ENCODE measurements at places on chromosomes 6 and 20.

DNA sequence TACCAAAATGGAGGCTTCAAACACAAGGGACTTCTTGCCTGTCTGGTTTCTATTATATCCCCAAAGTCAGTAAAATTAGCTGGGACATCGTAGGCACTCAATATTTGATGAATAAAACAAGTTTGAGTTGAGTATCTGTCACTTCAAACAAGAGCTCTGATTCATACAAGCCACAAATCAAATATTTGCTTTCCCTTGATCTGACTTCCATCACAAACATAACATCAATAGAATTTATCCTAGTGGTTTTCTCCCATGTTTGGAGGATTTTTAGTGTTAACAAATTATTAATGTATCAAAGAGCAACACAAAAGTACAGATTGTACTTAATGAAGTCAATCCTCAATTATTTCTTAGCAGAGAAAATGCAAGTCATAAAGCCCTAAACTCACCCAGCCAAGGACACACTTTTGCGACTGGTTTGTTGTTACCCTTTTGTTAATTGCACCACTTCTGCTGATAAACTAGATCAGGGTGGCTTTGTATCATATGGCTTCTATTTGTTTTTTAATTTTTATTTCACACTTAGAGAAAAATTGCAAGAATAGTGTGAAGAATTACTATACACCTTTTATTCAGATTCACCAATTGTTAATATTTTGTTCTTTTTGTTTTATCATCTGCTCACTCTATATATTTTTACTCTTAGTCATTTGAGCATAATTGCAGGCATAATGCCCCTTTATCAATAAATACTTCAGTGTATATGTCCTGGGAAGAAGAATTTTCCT is 117.4 kb upstream of the PRDM1 start:
- DNase-seq = no peak

- no peak for DNase-seq
Observed at GRCh38 chr20:52132337-52132736, 59.2 kb downstream of the ZFP64 start.

GRCh38 chr6:170033666-170034065 is 257.2 kb downstream of the DLL1 start:
- DNase-seq = no peak

GRCh38 chr6:41777551-41778285 is 2.0 kb downstream of the FRS3 start:
- DNase-seq = no peak

DNA sequence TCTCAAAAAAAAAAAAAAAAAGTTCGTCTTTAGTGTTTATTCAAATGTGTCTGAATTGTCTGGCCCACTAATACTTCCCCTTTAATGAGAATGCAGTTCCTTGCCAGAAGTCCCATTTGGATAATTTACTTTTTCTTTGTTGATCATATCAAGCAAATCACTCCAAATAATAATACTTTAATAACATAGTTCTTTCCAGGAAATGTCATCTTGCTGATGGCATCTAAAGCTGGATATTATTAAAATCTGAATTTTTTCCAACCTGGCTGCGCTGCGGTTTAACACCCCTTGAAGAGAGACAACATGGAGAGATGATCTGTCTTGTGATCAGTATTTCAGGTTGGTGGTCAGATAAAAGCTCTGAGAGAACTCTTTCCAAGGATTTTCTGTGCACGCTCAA is 111.2 kb upstream of the CNKSR3 start:
- DNase-seq = no peak

DNA sequence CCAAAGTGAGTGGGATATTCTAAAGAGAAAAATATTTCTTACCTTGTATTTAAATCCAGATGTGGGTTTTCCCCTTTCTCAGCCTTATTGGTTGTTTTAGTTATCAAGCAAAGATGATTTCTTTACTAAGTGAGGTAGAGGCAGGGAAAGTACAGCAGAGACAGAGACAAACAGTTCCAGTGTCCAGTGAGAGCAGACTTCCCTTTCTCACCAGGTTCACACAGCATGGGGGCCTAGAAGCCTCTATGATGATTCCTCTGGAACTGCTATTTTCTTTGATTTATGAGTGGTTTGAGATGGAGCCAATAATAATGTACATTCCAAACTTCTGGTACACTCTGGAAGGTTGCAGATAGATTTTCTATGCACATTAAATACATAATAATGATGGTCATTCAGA is 234.0 kb upstream of the MARCKS start:
- DNase-seq = no peak

DNA sequence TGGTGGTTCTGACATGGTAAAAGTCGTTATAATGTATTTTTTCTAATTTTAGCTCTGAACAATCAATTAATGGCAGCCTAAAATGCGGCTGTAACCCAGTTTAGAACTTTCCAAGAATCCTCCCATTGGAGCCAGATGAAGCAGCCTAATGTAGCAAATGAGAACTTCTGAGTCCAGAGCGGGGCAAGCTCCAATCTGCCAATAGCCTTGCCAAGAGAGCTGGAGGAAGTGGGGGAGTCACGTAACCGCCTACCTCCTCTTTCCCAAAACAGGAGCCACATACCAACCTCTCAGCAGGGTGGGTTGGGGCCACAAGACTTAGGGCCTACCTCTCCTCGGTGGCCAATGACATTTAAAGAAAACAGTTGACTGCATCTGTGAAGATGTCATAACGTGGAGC is 230.6 kb downstream of the SOD2 start:
- DNase-seq = no peak

DNA sequence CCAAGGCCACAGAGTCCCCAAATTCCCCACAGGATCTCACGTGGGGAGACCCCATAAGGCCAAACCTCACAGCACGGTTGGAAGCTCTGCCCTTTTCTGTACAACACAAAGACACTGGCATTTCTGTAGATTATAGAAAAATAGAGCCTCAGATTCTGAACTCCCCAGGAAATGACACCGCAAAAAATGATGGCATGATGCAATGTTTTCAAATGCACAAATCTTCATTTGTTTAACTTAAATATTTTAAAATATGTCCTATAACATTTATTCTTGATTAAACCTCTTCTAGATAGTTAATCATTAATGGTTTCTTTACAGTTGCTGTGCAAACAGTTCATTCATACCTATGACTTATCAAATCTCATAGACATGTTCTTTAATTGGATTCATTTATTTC is 33.8 kb downstream of the SIM1 start:
- DNase-seq = no peak

DNA sequence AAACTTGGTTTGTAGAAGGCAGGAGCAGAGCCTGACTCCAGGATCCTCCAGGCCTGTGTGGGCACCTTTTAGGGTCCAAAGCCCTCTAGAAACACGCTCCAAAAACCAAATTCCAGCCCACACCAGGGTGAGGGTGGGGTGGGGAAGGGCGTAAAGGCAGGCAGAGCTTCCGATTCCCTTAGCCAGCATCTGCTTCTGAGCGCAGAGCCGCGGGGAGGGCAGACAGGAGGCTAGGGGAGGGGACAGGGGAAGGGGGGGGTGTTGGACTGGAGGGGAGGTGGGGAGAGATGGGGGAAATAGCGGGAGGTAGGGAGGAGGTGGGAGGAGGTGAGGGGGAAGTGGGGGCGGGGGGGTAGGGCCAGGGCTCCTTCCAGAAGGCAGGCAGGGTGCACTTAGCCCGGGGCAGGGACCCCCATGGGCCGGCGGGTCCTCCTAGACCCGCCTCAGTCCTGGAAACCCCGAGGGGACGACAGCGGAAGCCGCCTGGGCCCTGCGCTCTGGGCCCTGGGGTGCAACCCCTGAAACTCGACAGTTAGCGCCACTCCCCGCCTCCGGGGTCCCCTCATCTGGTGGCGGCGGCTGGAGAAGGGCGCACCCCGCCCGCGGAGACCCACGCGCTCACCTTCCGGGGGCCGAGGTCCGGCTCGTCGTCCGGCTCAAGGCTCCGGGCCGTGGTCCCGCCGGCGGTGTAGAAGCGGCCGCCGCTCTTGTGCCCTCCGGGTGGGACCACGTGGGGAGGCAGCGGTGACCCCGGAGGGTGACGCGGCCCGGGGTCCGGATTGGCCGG is 22.0 kb upstream of the FRMD1 start:
- no peak for DNase-seq

- no peak for DNase-seq
Observed at GRCh38 chr6:1613346-1613687, 3.6 kb downstream of the FOXC1 start.

GRCh38 chr20:49482621-49483017 is at the start of gene KCNB1:
TSS of gene KCNB1 (minus strand) at chr20:49482668. CDS start at chr20:49482480, 188 bp downstream.
- DNase-seq = peak; percentile 89

DNA sequence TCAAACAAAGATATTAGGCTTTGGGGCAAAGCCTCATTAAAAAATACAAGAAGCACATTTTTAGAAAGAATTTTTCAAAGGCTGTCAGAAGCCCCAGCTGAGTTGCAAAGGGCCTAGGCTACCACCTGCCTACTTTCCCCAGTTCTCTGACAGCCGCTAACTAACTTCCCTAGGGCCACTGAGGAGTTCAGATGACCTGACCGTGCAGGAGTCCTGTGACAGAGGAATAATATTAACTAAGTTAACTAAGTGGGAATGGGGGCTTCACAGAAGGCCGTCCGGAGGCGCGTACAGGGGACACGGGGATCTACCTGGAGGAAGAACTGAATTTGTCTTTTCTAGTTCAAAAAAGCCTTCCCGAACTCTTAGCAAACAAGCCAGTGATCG is 884 bp downstream of the MCHR2 start:
- DNase-seq = no peak

GRCh38 chr6:111027219-111027618 is 45.4 kb downstream of the RPF2 start:
- DNase-seq = no peak

DNA sequence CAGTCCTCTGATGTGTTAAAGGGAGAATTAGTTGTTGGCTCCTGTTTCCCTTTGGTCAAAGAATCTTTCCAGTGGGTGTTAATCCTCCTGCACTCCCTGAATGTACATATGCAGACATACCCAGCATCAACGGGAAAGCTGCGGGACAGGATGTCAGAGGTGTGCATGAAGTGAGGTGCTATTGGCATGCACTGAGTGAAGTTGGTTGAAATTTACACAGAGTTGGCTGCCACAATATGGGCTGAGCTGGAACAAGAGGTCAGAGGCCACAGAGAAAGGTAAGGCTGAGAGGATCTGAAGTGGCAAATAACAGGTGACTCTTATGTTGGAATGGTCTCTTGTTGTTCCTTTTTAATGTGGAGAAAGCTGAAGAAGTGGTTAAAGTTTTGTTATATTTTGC is 82.7 kb upstream of the AKIRIN2 start:
- no peak for DNase-seq

- no peak for DNase-seq
Observed at GRCh38 chr20:32991792-32992641, 12.2 kb downstream of the SUN5 start.
